ENCODE measurements at places on chromosomes 3 and 15.
A peak's percentile ranks its signal among the peaks of the same experiment; 100 is the strongest.

DNA sequence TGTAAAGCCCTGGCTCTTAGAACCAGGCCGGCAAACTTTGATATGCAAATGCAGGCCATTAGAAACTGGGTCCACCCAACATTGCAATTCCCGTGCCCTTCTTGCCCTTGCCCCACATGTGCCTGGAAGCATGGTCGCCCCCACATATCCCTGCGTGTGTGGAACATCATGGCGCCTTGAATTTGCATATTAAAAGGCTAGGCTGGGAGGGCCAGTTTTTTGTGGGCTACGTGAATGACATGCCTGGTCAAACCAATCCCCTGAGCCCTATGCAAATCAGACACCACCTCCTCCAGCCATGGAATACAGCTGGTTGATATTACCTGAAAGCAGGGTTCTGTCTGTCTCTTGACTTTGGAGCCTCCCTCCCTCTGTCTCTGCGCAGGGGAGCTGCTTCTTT is 58.7 kb upstream of the ARHGEF26 start:
- no peak for DNase-seq

GRCh38 chr3:124859025-124859424 is 28.1 kb downstream of the ITGB5 start:
- no peak for DNase-seq

DNA sequence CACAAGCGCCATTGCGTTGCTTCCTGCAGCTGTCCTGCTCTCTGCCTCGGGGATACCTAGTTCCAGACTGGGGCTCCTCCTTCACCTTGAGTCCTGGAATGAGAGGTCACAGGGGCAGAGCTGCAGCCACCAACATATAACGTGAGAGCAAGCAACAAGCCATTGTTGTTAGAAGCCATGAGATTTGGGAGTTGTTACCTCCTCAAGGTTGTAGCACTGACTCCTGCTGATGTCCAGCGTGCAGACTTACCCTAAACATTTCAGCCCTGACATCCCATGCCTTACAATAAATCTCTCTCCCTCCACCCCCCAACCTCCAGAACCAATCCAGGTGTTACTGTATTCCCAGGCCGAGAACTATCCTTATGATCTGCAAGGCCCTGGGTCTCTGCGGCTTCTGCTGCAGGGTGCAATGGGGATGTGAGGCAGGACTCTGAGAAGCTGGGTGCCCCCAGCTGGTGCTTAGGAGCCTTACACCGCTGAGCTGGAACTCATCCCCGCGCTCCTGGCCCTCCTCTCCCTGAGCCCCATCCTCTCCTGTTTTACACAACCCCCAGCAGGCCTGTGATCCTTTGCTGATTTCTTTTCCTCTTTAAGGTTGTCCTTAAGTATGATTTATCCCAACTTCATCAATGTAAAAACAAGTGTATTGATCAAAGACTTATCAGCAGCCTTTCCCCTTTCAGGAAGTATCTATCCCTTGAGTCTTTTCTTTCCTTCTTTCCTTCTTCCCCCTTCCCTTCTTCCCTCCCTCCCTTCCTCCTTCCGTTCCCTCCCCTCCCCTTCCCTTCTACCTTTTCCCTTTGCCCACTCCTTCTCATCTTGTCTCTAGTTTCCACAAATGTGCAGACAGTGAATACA is 84.2 kb upstream of the ABHD2 start:
- DNase-seq = no peak

GRCh38 chr15:68372291-68372811 is 59.6 kb downstream of the ITGA11 start:
- DNase-seq = peak; percentile 44

- no peak for DNase-seq
Measured at GRCh38 chr3:77102951-77103769, 63.3 kb downstream of the ROBO2 start.

DNA sequence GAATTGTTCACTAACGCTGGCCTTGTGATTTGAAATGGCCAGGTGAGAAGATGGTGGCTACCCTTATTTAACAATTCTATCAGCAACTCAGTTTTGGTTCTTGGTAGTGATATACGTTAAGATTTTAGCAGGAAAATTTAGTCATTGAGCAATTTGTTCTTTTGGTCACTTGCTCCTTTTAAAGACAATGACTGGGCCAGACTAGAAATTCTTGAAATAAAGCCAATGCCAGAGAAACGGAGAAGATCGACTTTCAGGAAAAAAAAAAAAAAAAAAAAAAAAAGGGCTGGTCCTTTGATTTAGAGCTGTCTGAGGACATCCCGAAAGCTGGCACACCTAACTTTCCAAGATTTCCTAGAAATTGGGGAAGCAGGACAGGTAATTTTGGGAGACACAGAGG is 178.5 kb downstream of the FNDC3B start:
- no peak for DNase-seq

DNA sequence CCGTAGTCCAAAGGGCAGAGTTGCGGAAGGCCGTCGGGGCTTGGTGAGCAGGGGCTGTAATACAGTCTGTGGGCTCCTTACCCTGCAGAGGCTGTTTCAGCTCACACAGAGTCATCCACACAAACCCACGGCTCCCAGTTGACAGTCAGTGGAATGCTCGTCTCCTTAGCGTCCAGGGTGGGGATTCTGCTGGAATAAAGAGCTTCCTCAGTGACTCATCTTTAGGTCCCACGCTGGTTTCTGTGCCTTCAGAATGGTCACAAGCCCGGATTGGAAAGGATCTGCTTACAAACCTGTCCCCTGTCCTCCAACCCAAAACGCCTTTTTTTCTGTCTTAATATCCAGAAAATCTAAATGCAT is 201.3 kb upstream of the TPM1 start:
- no peak for DNase-seq

DNA sequence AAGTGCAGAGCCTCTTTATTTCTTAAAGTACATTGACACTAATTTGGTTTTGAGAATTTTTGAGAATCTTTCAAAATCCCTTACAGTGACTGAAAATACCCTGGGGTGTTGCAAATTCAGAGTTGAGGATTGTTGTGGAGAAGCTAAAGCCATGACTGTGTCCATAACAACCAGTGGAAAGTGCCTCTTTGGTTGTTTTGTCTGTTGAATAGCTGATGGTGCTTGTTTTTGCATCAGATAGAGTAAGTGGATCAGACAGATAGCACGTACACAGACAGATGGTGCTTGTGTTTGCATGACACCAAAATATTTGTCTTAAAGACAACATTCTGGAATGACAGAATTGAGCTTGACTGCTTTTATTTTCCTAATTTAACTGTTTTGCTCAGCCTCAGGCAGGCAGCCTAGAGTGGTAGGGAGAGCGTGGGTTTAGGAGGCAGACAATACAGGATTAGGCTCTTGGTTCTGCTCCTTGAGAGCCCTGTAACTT is 265.0 kb downstream of the IL20RB start:
- no peak for DNase-seq

- no peak for DNase-seq
Measured at GRCh38 chr3:73786321-73786807, 161.6 kb upstream of the PDZRN3 start.

DNA sequence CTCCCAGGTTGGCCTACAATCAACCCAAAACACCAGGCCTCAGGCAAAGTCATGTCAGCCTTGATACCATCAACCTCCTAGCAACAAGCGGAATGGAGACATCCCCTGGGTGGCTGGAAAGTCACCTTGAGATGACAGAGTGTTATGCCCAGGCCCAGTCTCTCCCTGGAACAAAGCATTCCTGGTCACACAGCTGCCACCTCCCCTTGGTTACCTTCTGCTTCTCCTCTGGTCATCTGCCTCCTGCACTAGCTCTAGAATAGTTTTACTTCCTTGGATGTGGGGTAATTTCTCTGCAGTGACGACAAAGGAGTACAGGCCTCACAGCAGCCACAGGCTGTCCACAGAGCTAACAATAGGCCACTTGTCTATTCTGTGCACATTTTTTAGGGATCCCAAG is 114.9 kb downstream of the RFTN1 start:
- DNase-seq = no peak

GRCh38 chr3:196519718-196520082 is 4.6 kb upstream of the SMCO1 start:
- DNase-seq = no peak

- no peak for DNase-seq
Measured at GRCh38 chr3:52234516-52235447, 4.2 kb downstream of the TWF2 start.

- DNase-seq = no peak
Measured at GRCh38 chr3:62922326-62922725, 47.1 kb upstream of the CADPS start.

DNA sequence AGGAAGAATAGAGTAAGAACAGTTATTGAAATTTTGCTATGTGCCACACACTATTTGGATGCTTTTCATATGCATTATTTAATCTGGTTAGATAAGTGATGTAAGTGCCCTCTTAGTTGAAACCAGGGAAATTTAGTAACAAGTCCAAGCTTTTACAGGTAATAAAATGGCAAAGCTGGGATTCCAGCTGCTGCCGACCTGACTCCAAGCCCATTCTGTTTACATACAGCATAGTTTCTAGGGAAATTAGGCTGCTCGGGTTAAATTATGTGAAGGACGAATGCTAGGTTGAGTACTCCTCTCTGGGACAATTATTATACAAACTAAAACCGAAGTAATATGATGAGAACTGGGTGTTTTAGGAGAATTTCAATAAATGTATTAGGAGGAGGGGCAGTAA is 38.7 kb upstream of the FAH start:
- no peak for DNase-seq

DNA sequence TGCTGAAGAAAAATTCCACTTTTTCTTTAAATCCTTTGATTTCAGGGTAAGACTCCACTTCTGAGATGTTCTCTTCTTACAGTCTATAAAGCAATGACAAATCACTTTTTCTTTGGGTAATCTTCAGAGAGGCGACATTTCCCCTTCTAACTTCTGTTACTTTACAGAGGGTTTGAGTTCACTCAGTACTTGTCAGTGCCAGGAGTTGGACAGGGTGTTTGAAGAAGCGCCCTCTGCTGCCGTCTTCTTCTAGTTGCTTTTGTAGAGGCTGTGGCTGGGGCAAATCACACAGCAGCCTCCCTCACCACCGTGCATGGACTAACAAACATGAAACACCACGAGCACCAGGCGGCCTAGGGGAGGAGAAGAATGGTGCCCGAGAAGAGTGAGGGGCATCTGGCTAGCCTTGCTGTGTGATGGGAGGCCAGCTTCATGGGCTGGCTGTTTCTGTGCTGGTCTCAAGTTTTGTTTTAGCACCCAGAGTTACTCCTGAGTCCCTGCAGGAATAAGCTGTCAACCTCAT is at the start of gene CD80:
Gene CD80 (minus strand): TSS at position 174 of the 523 bp plus-strand sequence. CDS start 1,886 bp downstream, outside the sequence.
- DNase-seq = peak; percentile 58

GRCh38 chr3:132781922-132782321 is 59.7 kb upstream of the NPHP3 start:
- DNase-seq = no peak

DNA sequence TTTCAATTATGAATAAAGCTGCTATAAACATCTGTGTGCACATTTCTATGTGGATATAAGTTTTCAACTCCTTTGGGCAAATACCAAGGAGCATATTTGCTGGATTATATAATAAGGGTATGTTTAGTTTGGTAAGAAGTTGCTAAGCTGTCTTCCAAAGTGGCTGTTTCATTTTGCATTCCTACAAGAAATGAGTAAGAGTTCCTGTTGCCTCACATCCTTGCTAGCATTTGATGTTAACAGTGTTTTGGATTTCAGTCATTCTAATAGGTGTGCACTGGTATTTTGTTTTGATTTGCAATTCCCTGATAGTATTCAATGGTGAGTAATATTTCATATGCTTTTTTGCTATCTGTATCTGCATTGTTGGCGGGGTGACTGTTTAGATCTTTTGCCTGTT is 120.7 kb upstream of the MDFIC2 start:
- no peak for DNase-seq

DNA sequence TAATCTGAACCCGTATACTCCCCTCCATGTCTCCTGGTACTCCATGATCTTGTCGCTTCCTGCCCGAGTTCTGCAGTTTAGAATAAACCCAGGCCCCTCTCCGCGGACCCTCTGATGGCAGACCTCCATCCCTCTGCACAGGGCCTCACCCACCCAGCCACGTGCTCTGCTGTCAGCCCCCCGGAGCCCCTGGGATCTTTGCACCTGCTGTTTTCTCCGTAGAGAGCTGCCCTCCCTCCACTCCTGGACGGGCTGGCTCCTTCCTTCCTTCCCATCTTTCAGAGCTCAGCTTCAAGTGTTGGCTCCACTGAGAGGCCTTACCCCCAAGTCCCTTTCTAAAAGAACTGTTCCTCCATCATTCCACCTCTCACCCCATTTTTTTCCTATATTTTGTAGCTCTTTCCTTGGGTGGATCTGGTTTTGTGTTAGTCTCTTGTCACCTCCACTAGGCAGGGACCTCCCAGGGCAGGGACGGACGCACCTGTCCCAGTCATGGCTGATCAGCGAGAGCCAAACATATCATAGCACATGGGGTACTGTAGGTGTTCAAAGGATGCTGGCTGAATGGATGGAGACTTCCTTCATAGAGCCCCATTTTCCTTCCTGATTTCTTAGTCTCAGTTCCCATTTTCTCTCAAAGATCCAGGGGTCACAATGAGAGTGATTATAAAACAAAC is 106.6 kb downstream of the VGLL4 start:
- DNase-seq = no peak

DNA sequence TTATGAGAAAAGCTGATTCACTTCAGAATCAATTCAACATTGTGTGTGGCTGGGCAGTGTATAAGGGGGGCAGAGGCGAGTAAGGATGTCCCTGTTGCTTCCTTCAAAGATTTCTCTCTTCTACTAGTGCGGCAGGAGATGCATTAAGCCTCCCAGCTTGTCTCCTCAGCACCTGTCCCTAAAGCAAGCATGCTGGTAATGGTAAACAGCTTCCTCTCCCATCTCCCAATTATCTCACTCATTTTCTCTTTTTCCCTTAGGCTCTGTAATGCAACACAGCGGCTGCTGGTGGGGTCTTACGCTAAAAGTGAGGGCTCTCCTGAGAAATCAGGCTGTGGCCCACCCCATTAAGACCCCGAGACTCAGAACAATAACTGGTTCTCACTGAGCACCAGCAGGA is 306.4 kb upstream of the ROPN1 start:
- DNase-seq = no peak

All from RPMI8226 (cell line).